Keratinocyte (primary cell): ENCODE measurements at places on chromosomes 5 and 9. TPM values are rescaled to one million over a fixed set of nuclear protein-coding genes. Genes with fewer than 3 reads are reported as not detected.

The SH3TC2 gene
- 13.8 to 19.0 TPM (median 18.9 TPM) in 3 replicates for polyA plus RNA-seq

The STING1 gene
- 25.2 to 38.1 TPM (median 26.0 TPM) in 3 replicates for polyA plus RNA-seq

- DNase-seq = peak; percentile 53
These were observed 51.4 kb downstream of the PFDN1 start for GRCh38 chr5:140251527-140251973.

- no peak for DNase-seq
These were observed 391.7 kb downstream of the ACTL7B start for GRCh38 chr9:108463932-108464606.

- no peak for DNase-seq
These were observed 63.2 kb downstream of the PRR16 start for GRCh38 chr5:120527251-120527650.
